ENCODE measurements at places on chromosomes 11 and 22. TPM values are rescaled to one million over a fixed set of nuclear protein-coding genes. Genes with fewer than 3 reads are reported as not detected.

DNA sequence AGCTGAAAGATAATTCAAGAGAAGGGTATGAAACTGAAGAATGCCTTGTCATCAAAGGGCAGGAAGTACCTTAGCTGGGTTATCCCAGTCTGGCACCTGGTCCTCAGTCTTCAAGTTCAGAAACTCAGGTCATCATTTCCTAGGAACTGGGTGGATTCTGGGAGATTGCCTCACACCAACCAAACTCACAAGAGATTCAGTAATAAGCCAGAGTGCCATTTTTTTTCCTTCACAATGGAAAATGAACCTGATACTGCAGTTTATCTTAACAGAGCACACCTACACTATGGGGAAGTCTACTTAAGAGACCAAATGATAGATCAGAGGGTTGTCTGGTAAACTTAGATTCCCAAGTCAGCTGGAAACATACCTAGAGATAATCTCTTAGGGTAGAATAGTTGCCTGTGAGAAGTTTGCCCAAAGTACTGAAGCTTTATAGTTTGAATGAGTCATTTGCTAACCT lies 3.8 kb upstream of the BUD13 start:
- peaks cover 11% of the 10 kb centered on the region for H3K4me1 ChIP-seq
- no peak for DNase-seq
- H3K36me3 ChIP-seq = peaks cover 27% of the 10 kb centered on the region
- peaks cover 5% of the 10 kb centered on the region for H3K27me3 ChIP-seq

The MMP7 gene
- total RNA-seq = not detected

DNA sequence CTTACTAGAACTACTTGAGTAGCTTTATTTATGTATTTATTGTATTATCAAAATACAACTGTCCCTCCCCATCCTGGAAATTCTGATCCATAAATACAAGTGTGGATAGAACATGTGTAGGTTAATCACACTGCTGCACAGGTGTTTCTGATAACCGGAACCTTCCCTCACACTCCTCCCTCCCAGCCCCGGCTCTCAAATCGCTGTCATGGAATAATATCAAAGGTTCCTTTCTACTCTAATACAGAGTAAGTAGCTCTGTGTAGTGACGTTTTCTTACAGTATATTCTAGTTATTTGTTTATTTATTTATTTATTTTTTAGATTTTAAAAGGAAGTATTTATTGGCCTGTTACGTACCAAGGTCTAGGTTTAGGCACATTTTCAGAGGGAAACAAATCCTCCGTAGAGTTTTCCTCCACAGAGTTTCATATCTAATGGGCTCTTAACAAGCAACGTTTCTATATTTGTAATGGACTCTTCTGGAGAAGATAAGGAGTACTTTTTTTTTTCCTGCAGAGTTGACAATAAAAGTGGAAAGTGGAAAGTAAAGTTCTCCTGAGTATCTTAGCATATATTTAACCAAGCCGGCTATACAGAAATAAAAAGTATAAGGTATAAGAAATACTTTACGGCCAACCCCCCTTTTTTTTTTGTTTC lies 129.0 kb upstream of the CARD18 start:
- H3K27ac ChIP-seq = no peak overlapping the region
- no peaks in the 10 kb centered on the region for H3K27me3 ChIP-seq
- no peak for DNase-seq
- H3K36me3 ChIP-seq = no peaks in the 10 kb centered on the region
- no peaks in the 10 kb centered on the region for H3K4me1 ChIP-seq
- no peak overlapping the region for H3K4me3 ChIP-seq

The LSP1 gene
- not detected for total RNA-seq

DNA sequence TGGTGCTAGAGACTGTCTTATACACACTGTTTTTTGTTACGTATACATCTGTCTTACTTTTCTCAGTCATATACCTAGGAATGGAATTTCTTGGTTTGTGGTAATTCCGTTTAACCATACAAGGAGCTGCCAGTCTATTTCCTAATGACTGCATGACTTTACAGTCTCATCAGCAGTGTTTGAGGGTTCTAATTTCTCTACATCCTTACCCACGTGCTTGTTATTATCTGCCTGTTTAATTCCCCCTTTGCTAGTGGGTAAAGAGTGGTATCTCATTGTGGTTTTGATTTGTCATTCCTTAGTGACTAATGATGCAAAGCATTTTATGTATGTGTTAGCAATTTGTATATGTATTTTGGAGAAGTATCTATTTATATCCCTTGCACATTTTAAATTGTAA lies 1008.0 kb downstream of the FAM181B start:
- DNase-seq = no peak
- H3K27ac ChIP-seq = no peak overlapping the region
- no peak overlapping the region for H3K4me3 ChIP-seq
- peaks cover 2% of the 10 kb centered on the region for H3K27me3 ChIP-seq

GRCh38 chr11:84165139-84165538 lies 879.0 kb upstream of the CCDC90B start:
- H3K4me1 ChIP-seq = no peaks in the 10 kb centered on the region
- no peak for DNase-seq
- no peak overlapping the region for H3K27ac ChIP-seq
- no peak overlapping the region for H3K4me3 ChIP-seq
- peaks cover 1% of the 10 kb centered on the region for H3K27me3 ChIP-seq
- H3K36me3 ChIP-seq = no peaks in the 10 kb centered on the region

The PKNOX2 gene
- 41.8 TPM for total RNA-seq

- H3K27ac ChIP-seq = no peak overlapping the region
- no peaks in the 10 kb centered on the region for H3K4me1 ChIP-seq
- H3K27me3 ChIP-seq = peaks cover 9% of the 10 kb centered on the region
These were observed 24.3 kb upstream of the KCNQ1OT1 start for GRCh38 chr11:2724104-2724503.

GRCh38 chr11:7050191-7050590 lies 29.9 kb downstream of the NLRP14 start:
- no peaks in the 10 kb centered on the region for H3K36me3 ChIP-seq
- no peak overlapping the region for H3K27ac ChIP-seq
- no peak for DNase-seq
- no peaks in the 10 kb centered on the region for H3K27me3 ChIP-seq
- H3K4me3 ChIP-seq = no peak overlapping the region

DNA sequence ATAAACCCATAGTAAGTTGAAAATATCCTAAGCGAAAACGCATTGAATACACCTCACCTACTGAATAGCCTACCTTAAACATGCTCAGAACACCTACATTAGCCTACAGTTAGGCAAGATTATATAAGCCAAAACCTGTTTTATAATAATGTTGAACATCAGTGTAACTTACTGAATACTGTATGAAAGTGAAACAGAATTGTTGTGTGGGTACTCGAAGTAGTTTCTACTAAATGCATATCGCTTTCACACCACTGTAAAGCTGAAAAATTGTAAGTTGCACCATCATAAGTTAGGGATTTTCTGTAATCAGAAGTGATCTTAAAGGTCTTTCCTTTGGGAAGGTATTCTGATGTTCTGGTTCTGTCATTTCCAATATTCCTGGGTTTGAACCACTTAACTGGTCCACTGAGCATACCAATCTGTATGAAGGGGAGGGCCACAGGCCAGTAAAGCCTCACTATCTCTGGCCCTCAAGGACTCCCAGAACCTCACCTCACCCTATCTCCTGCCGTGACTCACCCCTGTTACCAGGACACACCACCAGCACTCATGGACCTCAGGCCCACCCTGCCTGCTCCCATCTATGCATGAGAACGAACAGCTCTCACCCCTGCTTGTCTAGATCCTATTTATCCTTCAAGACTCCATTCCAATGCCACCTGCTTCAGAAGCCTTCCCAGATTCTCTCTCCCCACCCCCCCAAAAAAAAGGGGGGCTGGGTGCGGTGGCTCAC lies 70.0 kb downstream of the NAT10 start:
- H3K4me3 ChIP-seq = peak overlapping the region; percentile 42
- peaks cover 6% of the 10 kb centered on the region for H3K27me3 ChIP-seq
- peaks cover 27% of the 10 kb centered on the region for H3K36me3 ChIP-seq
- H3K4me1 ChIP-seq = peaks cover 37% of the 10 kb centered on the region

- no peaks in the 10 kb centered on the region for H3K36me3 ChIP-seq
- H3K27me3 ChIP-seq = no peaks in the 10 kb centered on the region
- no peak for DNase-seq
- H3K4me3 ChIP-seq = no peak overlapping the region
- H3K4me1 ChIP-seq = peaks cover 2% of the 10 kb centered on the region
- H3K27ac ChIP-seq = no peak overlapping the region
These were observed 119.8 kb upstream of the ARHGAP20 start for GRCh38 chr11:110832080-110832479.

The CECR2 gene
- 65.3 TPM for total RNA-seq

DNA sequence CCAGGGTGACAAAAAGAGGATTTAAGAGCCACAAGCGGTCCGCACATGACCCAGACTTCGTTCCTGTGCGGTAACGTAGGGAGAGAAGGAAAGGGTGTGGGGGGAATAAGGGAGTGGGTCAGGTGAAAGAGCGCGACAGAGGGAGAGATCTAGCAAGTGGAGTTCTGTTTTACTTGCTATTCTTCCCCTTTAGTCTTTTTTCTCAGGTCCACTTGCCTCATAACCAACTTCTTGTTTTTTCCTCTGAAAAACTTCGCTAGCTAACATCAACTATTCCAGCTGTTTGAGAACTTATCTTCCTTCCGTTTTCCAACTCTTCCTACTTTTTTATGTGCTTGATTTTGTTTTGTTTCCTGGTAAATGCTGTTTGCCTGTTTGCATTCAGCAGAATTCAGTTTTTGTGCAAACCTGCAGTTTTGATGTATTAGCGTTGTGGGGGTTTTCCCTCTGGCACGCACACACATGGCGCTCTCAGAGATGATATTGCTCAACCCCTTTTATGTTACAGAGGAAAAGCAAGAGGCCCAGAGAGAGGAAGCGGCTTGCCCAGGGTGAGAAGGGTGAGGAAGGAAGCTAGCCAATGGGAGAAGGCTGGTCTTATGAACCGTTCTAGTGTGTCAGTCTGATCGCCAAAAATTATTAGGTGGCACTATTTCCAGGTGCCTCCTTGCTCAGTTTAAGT lies 592 bp upstream of the CTSC start:
- no peaks in the 10 kb centered on the region for H3K27me3 ChIP-seq
- peak overlapping the region; percentile 75 for H3K27ac ChIP-seq
- H3K4me3 ChIP-seq = peak overlapping the region; percentile 99
- DNase-seq = no peak
- peaks cover 10% of the 10 kb centered on the region for H3K36me3 ChIP-seq
- peaks cover 20% of the 10 kb centered on the region for H3K4me1 ChIP-seq

- DNase-seq = no peak
- no peak overlapping the region for H3K27ac ChIP-seq
- H3K4me1 ChIP-seq = peaks cover 21% of the 10 kb centered on the region
These were observed 23.5 kb downstream of the TUG1 start for GRCh38 chr22:30992565-30992964.

- no peak for DNase-seq
- no peaks in the 10 kb centered on the region for H3K4me1 ChIP-seq
- H3K27ac ChIP-seq = no peak overlapping the region
- no peaks in the 10 kb centered on the region for H3K27me3 ChIP-seq
- no peaks in the 10 kb centered on the region for H3K36me3 ChIP-seq
- no peak overlapping the region for H3K4me3 ChIP-seq
These were observed 22.6 kb upstream of the ALDH3B2 start for GRCh38 chr11:67696998-67697397.

The DLG2 gene
- total RNA-seq = 5.1 TPM

All from endothelial cell (in vitro differentiated cells).